ENCODE measurements at places on chromosomes 12 and 14.

- no peak for DNase-seq
Observed at GRCh38 chr14:75579882-75580281, 1.5 kb downstream of the FLVCR2 start.

DNA sequence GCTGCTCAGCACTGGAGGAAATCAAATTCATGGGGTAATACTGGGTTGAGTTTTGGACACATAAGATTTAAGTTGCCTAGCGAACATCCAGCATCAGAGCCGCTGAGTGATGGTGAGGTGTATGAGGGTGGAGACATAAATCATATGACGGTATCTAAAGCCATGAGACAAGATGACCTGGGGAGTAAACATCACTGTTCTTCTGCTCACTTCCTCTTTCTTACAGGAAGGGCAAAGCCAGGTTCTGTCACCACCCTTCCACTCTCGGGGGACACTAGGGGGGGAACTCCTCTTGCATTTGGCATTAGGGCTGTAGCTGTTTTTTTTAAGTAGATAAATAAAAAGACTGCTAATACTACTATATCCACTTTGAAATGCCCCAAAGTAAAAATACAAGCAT is 24.0 kb downstream of the PRDM4 start:
- no peak for DNase-seq

DNA sequence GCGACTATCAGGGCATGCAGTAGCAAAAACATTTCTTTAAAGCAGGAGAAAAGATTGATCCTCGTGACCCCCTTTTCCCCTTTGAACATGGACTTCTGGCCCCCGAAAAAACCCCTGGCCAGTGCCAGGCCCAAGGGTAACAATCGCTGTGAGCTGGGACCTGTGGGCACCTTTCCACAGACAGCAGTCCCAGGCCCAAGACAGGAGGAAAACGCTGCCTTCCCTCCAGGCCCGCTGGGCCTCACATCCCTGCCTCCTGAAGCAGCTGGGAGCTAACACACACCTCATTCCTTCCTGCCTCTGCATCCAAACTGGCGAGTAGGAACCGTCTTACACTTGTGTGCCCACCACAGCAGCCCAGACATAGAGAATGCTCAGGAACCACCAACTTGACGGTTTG is 1.2 kb downstream of the VWF start:
- DNase-seq = no peak

DNA sequence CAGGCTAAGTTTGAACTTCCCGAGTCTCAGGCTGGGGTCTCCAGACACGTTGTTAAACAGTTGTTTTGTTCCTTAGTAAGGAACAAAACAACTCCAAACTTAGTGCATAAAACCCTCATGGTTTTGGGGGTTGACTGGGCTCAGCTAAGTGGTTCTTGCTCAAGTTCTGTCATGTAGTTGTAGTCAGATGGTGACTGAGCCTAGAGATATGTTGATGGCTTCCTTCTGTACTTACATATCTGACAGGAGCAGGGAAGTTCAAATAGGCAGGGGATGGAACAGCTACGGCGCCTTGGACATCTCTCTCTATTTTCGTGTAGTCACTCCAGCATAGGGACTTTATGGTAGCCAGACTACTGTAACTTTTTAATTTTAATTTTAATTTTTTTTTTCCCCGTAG is 45.7 kb downstream of the SPATS2 start:
- DNase-seq = no peak
